Activated CD4-positive, alpha-beta T cell treated with anti-CD3 and anti-CD28 coated beads, Interleukin-2, amount 50 U/mL, for 24 hours (primary cell): ENCODE measurements at places on chromosomes 2 and 18.
A peak's percentile ranks its signal among the peaks of the same experiment; 100 is the strongest.

DNA sequence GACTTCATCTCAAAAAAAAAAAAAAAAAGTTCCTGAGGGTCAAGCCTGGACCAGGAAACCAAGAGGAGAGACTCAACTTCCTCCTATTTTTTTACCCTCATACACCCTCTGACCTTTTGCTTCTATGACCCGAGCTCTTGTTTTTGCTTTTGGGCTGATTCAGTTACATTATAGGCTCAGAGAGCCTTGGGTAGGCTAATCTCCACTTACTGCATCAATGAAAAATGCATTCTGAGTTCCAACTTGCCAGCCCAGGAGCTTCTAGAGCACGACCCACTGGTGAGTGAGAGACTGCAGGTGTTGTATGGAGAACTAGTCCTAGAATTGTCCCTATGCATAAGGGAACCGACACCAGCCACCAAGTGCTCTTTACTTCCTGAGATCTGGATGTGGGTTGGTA, 91.1 kb downstream of the CABLES1 start:
- DNase-seq: no peak

DNA sequence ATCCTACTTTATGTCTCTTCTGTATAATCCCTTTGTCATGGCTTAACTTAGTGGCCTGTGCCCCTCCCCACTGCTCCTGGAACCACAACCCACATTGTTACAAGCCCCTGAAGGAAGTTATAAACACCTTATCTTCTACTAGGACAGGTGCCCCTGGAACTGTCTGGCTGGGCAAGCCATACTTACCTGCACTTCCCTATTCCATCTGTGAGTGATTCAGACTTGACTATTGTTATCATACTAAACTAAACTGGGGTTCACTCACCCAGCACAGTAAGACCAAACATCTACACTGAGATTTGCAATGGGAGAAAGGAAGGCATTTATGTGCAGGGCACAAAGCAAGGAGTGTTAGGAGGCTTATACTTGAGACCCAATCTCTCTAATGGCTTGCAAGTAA, 3.7 kb upstream of the UGT1A6 start:
- DNase-seq: no peak

- no peak for DNase-seq
These were observed 206.1 kb upstream of the HDAC4 start for GRCh38 chr2:239606741-239607516.

GRCh38 chr2:29011418-29012060, 30.4 kb downstream of the TOGARAM2 start:
- peak; percentile 12 for DNase-seq
